ENCODE measurements at places on chromosomes 12 and 14.

DNA sequence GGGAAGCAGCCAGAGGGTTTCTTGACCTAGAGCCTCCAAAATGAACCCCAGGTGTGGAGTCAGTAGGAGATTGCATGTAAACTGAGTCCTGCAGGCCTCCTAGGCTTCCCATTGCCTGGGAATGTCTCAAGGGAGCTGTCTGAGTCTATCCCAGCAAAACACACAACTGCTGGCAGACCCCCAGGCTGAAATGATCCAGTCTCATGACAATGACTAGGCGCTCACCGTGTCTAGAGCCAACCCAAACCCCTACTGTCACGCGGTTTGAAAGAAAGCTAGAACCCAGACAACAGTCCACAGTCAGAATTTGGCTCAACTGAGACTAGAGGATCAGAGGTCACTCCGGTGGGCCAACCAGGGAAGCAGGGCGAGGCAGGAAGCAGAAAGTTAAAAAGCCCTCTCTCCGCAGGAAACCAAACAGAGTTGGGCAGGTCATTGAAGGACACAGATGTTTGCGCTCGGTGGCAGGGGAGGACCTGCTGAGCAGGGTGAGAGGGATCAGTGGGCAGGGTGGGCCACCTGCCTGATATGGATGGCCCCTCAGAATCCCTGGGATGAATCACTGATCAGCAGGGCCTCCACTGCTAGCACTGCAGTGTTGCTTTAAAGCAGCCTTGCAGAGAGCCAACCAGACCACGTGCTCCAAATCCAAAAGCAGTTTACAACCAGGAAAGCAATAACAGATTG is 23.8 kb downstream of the ACTN1 start:
- DNase-seq, result no peak

DNA sequence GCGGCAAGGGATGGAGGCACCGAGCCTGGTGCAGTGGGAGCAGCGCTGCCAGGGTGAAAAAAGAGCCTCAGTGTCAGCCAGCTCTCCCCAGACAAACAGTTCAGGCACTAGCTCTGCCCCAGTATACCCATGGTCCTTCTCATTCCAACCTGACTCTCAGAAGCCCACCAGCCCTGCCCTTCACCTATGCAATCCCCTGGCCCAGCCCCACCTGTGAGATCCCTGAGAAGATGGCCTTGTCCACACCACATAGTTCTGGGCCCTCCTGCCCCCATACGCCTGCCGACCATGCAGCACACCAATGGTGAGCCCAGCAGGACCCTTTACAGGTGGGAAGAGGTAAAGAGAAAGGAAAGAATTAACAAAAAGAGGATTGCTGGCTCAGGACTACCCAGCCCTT is 6.5 kb downstream of the KMT2D start:
- DNase-seq, result no peak

DNA sequence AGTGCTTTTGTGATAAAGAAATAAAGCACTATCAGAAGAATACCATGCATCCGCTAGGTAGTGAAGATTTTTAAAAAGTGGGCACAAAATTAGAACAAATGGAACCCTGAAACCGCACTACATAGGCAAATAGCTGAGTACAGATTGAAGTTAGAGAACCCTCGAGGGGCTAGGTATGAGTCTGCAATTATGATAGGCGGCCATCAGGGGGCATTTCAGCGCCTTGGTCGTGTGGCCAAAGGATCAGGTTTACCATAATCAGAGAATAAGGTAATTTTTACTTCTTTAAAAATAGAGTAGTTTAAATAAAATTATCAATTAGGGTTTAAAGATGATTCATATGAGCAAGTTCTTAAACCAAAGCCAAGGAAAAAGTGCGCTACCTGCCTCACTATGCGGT is 129.8 kb downstream of the TMX1 start:
- DNase-seq, result peak; percentile 19

DNA sequence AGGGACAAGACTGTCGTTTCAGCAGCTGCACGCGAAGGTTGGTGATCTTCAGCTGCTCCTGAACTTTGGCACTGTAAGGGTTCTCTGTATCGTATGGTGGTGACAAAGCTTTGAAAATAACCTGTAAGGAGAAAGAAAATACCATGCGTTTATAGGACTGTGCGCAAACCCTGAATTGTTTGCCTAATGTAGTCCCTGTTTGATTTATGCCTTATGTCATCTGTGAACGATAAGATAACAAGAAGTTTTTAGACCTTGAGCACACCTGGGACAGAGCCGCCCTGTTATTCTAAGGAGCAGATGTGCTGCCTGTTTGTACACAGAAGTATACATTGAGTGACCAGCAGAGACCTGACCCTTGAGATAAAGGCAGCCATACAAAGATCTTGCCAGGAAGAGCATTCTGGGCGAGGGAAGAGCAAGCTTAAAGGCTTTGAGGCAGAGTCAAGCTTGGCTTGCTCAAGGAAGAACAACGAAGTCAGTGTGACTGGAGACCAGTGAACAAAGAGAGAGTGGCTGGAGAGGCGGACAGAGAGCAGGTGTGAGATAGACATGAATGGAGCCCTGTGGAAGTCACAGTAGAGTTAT is 52.4 kb downstream of the NTN4 start:
- no peak for DNase-seq

GRCh38 chr12:12267742-12268200 is 927 bp upstream of the LRP6 start:
- DNase-seq, result no peak

DNA sequence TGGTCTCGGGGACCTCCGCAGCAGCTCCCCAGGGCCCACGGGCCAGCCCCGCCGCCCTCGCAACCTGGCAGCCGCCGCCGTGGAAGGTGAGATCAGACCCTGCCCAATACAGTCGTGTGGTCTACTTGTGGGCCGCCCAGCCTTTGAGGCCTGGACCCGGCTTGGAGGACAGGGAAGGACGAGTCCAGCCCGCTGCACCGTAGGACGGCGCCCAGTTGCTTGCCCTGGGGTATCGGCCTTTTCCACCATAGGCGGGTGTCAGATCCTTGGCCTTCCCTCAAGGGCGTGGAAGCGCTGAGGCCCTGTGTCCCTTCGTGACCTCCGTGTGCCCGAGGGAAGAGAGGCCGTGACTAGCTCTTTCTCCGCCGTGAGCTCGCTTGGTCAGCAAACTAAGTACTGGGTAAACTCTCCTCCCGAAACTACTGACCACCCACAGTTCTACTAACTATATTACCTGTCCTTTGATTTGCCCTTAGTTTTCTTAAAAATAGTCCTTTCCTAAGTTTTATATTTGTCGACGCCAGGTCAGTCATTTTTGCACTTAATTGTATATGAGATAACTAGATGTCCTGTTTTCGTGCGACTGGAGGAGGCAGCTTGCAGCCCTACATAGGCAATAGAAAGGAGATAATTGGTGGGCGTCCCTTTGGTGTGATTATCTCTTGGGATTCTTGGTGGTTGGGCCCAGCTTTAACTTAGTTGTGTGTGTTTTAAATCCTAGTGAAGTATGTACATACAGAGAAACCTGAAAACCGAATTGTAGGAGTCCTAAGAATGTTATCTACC is 757 bp downstream of the SLC25A3 start:
- DNase-seq, result peak; percentile 63

GRCh38 chr12:75657831-75658230 is 146.4 kb upstream of the KRR1 start:
- DNase-seq, result no peak

- DNase-seq, result no peak
These were observed 427.8 kb downstream of the BTG1 start for GRCh38 chr12:91717804-91718203.

DNA sequence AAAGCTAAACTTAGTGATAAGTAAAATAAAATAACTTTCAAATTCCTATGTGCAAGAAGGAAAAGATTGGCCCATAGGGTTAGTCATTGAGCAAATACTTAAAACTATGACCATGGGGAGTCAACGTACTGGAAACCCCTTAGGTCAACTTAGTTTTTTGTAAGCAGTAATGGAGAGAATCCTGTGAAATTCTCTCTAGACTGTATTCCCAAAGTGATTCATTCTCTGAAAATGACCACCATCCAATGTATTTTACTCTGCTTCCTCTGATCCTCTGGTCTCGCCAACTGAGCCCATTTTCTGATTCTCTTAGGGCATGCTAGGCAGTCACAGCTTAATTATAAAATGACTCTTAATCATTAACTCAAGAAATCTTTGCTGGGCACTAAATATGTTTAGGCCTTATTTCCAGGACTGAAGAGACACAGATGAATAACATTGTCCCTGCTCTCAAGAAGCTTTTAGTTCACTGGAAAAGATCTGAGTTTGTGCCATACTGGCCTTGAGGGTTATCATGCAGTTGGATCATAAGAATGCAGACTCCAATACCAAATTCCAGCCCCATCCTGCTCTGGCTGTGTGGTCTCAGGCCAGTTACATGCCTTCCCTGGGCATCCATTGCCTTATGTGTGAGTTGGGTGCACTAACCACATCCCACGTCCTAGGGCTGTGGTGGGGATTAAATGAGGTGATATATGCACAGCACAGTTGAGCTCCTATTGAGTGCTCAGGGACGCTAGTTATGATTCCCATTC is 732.4 kb downstream of the AACS start:
- no peak for DNase-seq

GRCh38 chr12:30863839-30864238 is 62.7 kb upstream of the TSPAN11 start:
- DNase-seq, result no peak

- no peak for DNase-seq
These were observed 32.0 kb downstream of the JDP2 start for GRCh38 chr14:75459791-75460190.

GRCh38 chr12:5562581-5562980 is 130.7 kb downstream of the NTF3 start:
- DNase-seq, result no peak

GRCh38 chr12:28443337-28443736 is 253.1 kb downstream of the CCDC91 start:
- no peak for DNase-seq

DNA sequence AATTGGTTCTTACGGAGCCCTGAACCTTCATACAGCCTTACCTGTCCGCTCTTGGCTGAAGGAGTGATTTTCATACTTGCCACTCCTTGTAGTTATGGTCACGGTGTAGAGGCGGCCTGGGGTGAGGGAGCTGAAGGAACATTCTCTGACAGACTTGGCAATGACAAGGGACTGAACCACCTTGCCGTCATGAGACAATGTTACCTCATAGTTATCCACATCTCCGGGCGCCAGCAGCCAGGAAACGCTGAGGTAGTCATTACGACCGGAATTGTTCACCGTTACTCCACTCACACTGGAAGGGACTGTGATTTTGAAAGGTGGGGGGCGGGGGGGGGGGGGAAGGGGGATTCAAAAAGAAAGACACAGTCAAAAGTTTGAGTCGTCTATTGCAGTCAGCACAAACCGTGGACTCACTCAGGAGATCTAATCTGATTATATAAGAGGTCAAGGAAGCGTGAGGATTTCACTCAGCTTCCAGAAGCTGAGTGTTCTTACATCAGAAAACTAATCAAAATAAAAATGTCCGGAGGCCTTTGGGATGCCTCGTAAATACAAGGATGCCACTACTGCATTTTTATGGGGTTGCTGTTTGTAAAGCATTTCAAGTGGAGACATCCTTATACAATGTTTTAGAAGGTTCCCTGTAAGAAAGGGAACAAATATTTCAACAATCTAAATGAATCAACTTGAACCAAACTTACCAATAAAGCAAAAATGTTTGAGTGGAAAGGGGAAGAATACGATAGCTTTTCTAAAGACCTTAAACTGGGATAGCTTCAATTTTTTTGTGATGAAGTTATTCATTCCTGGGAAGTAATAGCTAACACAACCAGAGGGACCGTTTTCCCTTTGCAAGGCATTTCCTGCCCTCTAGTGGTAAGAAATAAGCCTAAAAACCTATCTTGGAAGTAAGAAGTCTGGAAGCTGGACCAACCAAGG is 60.6 kb downstream of the PTPRB start:
- DNase-seq, result peak; percentile 81

GRCh38 chr14:73613046-73613383 is 698 bp downstream of the ACOT6 start:
- peak; percentile 31 for DNase-seq

DNA sequence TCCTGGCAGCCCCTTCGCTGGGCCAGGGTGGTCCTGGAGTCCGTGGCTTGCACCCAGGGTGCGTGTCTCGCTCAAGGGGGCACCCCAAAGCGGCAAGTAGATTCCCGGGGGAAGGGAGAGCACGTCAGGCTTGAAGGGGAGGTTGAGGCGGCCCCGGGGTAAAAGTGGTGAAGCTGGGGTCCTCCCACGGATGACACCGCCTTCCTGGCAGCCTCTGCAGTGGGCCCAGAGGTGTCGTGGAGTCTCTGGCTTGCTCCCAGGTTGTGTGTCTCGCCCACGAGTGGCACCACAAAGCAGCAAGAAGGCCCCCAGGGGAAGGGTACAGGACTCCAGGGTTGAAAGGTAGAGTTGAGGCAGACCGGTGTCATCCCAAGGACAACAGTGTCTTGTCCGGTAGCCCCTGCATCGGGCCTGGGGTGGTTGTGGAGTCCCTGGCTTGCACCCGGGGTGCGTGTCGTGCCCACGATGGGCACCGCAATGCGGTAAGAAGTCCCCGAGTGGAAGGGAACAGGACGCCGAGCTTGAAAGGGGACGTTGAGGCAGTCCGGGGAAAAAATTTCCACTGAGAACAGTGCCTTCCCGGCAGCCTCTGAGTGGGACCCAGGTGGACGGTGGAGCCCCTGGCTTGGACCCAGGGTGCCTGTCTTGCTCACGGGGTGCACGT is 158.0 kb upstream of the ALG10B start:
- no peak for DNase-seq

DNA sequence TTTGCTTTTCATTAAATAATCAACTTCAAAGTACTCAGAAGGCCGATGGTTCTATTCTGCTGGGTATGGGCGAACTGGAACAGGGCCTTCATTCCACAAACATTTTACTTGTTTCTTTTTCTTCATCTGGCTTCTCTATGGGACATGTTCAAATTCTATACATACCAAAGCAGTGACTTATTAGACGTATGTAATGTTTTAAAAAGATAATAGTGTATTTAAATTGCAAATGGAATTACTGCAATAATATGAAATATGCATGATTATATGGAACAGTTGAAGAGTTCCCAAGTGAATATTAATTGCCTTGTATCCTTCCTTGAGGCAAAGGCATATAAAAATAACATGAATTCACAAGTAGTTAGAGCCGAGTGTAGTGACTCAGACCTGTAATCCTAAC is 75.5 kb downstream of the FAR2 start:
- DNase-seq, result no peak

- DNase-seq, result peak; percentile 75
These were observed 53.1 kb downstream of the GUCY2C start for GRCh38 chr12:14643251-14643650.

- no peak for DNase-seq
These were observed 130.8 kb upstream of the PRKD1 start for GRCh38 chr14:30058401-30058800.

DNA sequence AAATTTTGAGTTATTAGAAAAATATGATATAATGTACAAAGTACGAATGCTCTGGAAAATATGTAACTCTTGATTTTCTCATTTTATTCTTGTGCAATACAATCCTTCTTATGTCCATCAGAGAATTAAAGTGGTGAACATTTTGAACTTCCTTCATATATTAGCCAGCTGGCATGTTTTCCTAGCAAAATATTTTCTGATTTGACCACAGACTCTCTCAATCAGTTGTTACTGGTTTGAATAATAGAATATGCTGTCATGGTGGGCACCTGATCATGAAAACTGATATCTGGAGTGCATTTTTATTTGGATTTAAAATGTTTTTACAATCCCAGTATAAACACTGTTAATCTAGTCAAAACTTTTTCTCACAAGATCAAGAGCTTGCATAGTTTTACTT is 24.2 kb downstream of the PARPBP start:
- DNase-seq, result no peak

All from hematopoietic multipotent progenitor cell treated with erythropoietin and hydrocortisone succinate and interleukin-3 and kit ligand, for 4 days (in vitro differentiated cells).